ENCODE measurements at places on chromosomes 6 and 20.
A peak's percentile ranks its signal among the peaks of the same experiment; 100 is the strongest.

DNA sequence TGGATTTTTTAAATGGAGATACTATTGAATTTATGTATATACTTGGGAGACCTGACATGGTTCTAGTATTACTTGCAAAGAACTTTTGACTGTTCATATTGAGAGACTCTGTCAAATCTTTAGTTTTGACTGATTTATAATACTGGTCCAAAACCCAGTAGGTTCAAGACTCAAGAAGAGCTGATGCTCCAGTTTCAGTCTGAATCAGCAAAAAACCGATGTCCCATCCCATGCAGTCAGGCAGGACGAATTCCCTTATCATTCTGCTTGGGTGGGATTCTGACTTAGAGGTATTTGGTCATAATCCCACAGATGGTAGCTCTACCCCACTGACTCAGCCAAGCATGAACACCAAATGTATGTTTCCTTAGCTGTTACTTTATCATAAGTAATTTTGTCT, 29.5 kb downstream of the ZNF334 start:
- DNase-seq: no peak

- DNase-seq: no peak
Measured at GRCh38 chr6:132188556-132189264, 212.6 kb downstream of the MOXD1 start.

GRCh38 chr20:17502105-17502504, 29.1 kb downstream of the BFSP1 start:
- no peak for DNase-seq

- DNase-seq: no peak
Measured at GRCh38 chr6:134347885-134348805, 30.2 kb upstream of the SGK1 start.

DNA sequence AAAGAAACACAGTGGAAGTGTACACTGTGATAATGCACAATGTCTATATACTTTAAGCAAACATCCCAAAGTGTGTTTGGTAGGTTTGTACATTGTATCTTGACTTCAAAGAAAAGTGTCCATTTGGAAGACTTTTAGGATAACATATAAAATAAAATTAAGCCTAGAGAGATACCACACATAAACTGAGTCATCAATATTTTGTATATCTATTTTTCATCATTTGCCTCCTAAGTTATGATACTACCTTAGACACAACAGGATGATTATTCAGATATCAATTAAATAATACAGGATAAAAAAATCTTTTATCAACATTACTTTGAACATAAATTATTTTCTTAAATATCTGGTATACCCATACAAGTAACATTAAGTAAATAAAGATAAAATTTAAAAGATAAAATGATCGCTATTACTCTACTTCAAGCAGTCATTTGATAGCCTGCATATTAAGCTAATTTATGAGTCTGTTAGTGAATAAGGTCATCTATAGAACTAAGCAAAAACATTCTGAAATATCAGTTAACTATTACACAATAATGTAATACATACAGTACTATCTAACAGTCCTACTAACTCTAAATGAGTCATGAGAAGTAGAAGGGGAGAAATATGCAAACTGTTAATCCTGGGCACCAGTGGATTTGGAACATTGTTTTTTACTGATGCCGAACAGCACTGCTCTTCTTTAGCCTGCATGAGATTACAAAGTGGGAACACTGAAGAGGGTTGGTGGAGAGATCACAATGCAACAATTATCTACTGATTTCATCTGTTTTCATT, 158.4 kb upstream of the SIM1 start:
- no peak for DNase-seq

- no peak for DNase-seq
Measured at GRCh38 chr20:11375966-11376365, 541.7 kb upstream of the BTBD3 start.

DNA sequence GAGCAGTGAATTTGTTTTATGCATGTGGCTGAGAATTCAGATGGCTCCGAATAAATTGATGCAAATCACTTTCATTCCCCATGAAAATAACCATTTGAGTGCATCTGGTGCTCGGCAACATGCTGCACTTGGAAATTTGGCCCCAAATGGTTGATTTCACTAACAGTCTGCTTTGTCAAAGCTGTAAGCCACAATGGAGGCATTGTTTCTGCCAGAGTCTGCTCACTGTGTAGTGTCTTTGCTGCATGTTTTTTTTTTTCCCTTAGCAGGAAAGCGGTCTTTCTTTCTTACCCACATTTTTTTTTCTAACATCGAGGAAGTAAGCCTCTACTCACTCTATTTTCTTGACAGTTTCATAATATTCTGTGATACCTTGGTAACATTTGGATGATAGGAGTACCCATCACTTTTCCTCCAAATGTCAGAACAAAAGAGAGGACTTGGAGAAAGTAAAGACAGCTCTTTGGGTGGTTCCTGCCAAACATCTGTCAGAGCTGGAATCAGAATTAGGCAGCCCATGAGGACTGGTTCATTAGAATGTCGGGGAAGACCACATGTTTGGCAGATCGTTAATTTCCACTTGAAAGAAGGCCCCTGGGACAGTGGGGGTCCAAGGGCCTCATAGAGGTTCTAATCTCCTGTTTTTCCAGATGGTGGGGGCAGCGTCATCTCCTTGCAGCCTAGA, 149.5 kb downstream of the DOK5 start:
- DNase-seq: no peak

- no peak for DNase-seq
Measured at GRCh38 chr20:23119456-23120216, 33.5 kb upstream of the CD93 start.

DNA sequence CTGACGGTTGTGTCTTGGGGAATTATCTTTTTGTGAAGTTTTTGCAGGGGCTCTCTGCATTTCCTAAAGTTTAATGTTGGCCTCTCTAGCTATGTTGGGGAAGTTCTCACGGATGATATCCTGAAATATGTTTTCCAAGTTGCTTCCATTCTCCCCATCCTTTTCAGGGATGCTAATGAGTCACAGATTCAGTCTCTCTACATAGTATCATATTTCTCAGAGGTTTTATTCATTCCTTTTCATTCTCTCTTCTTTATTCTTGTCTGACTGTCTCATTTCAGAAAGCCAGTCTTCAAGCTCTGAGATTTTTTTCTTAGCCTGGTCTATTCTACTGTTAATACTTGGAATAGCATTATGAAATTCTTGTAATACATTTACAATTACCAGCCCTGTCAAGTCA, 61.3 kb downstream of the UNC5CL start:
- no peak for DNase-seq

DNA sequence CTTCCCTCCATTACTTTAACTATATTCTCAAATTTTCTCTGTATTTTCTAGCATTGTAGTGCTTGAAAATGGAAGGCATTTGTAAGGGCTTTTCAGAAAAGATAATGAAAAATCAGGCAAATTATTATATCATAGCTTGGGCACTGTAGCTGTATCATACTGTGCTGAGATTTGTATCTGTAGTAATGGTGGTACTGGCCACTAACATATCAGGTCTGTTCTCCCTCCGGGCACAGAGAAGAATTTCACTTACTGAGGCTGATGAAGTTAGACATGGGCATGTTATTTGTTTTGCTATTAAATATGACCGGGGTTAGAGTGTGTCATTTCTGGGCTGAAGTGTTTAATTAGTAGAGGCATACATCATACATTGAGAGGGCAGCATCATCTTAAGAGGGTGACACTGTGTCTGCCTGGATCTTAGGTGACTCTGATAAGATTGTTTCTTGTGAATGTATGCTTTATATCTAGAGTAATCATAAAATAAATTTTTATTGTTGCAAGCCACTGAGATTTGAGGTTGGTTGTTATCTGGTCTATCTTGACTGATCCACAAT, 1395.9 kb downstream of the EPHA7 start:
- DNase-seq: no peak

DNA sequence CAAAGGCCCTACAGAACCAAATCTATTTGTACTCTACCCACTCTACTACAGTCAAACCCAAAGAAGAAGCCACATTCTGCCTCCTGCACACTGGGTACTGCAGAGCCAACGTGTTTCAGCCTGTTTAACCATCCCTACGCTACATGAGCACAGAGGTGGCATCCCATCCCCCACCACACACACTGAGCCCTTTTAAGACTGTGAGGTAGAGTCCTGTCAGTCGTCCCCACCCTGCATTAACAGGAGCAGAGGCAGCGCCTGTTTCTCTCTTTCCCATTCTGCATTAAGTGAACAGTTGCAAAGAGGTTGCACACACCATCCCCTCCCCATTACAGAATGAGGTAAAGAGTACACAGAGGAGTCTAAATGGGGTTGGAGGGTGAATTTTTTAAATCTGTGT, 5.2 kb upstream of the RSPH4A start:
- DNase-seq: no peak

- no peak for DNase-seq
Measured at GRCh38 chr6:102026649-102027048, 633.1 kb downstream of the GRIK2 start.

- peak; percentile 15 for DNase-seq
Measured at GRCh38 chr6:148790817-148791216, 44.0 kb downstream of the UST start.

Data from OCI-LY7 (cell line).